SJCRH30 (cell line): ENCODE measurements at places on chromosomes 7 and 10.

DNA sequence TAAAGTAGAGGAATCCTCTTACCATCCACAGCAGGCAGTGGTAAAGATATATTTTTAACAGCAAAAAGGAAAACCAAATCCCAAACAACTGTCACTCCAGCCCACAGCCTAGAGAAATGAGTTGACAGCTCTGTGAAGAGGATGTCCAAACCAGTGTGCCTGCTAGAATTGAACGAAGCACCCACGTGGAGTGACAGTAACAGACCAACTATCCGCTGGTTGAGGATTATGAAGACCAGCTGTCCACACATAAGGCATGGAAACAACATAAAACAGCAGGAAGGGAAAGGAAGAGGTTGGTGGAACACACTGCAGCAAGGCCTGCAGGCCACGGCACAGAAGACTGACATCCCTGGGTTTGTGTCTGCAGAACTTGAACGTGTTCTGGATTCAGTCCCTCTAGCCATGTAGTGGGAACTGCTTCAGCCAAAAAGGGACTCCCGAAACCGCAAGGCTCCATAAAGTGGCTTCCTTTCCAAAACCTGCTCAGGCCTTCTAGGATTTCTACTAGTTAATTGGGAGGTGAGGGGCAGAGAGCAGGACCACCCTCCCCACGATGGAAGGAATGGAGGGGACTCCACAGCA is 324.4 kb downstream of the BICC1 start:
- no peak overlapping the region for H3K4me3 ChIP-seq
- peak; percentile 14 for DNase-seq
- no peaks in the 10 kb centered on the region for H3K36me3 ChIP-seq
- H3K4me1 ChIP-seq, result no peaks in the 10 kb centered on the region

GRCh38 chr10:132457328-132458070 is 60.5 kb downstream of the PWWP2B start:
- no peak overlapping the region for H3K27ac ChIP-seq
- no peak overlapping the region for H3K4me3 ChIP-seq
- DNase-seq, result no peak

- DNase-seq, result no peak
- no peaks in the 10 kb centered on the region for H3K27me3 ChIP-seq
- no peaks in the 10 kb centered on the region for H3K36me3 ChIP-seq
- no peaks in the 10 kb centered on the region for H3K4me1 ChIP-seq
- H3K27ac ChIP-seq, result no peak overlapping the region
- no peak overlapping the region for H3K4me3 ChIP-seq
These were observed 104.5 kb downstream of the GRID1 start for GRCh38 chr10:86261941-86262687.

DNA sequence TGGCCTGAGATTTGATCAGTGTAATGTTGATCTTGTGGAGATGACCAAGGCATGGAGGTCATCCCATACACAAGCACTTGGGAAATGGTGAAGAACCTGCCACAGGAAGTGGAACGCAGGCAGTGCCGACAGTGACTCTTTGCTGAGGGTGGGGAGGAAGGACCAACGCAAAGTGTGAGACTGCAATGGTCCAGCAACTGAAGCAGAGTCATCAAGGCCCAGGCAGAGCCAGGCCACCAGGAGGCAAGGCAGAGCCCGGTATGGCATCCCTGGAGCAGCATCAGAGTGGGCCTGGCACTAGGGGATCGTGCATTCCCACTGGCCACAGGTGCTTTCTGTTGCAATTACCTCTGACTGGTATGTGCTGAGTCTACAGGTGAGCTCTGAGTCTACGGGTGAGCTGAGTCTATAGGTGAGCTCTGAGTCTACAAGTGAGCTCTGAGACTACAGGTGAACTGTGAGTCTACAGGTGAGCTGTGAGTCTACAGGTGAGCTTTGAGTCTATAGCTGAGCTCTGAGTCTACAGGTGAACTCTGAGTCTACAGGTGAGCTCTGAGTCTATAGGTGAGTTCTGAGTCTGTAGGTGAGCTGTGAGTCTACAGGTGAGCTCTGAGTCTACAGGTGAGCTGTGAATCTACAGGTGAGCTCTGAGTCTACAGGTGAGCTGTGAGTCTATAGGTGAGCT is 132.9 kb downstream of the KLF6 start:
- no peak overlapping the region for H3K4me3 ChIP-seq
- H3K27ac ChIP-seq, result no peak overlapping the region
- no peak for DNase-seq

- H3K4me1 ChIP-seq, result peaks cover 11% of the 10 kb centered on the region
- H3K4me3 ChIP-seq, result no peak overlapping the region
- H3K27me3 ChIP-seq, result no peaks in the 10 kb centered on the region
- DNase-seq, result peak; percentile 53
- no peak overlapping the region for H3K27ac ChIP-seq
These were observed 128.1 kb upstream of the FAM20C start for GRCh38 chr7:64098-64915.

GRCh38 chr10:7956508-7956907 is 98.0 kb upstream of the GATA3 start:
- no peaks in the 10 kb centered on the region for H3K4me1 ChIP-seq
- H3K4me3 ChIP-seq, result no peak overlapping the region
- no peaks in the 10 kb centered on the region for H3K27me3 ChIP-seq
- H3K27ac ChIP-seq, result no peak overlapping the region

- DNase-seq, result no peak
- no peak overlapping the region; the same call in 1 of the 2 replicates for H3K27ac ChIP-seq
- no peak overlapping the region for H3K4me3 ChIP-seq
- H3K27me3 ChIP-seq, result no peaks in the 10 kb centered on the region
- peaks cover 4% of the 10 kb centered on the region for H3K4me1 ChIP-seq
These were observed 151.5 kb downstream of the KIF20B start for GRCh38 chr10:89852872-89853271.

- DNase-seq, result no peak
- no peaks in the 10 kb centered on the region for H3K36me3 ChIP-seq
- no peak overlapping the region for H3K27ac ChIP-seq
- H3K27me3 ChIP-seq, result no peaks in the 10 kb centered on the region
These were observed 26.4 kb upstream of the SRGN start for GRCh38 chr10:69061305-69062161.

DNA sequence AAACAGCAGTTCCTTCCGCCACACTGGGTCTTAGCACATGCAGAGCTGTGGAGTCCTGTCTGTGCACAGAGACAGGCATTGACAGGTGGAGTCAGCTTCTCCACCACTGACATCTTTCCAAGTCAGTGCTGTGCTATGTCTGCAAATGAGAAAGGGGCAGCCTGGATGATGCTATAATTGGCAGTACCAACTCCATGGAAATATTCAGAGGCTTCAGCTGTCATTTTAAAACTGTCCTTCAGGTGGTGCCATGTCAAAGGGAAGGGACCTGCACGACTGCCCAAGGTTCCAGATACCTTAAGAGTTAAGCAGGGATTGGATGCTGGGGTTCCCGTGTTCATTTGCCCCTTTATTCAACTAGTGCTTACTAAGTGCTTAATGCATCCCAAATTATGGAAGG is 258.0 kb upstream of the PRKCQ start:
- H3K27ac ChIP-seq, result no peak overlapping the region
- no peak overlapping the region for H3K4me3 ChIP-seq
- H3K36me3 ChIP-seq, result no peaks in the 10 kb centered on the region
- no peaks in the 10 kb centered on the region for H3K27me3 ChIP-seq
- H3K4me1 ChIP-seq, result no peaks in the 10 kb centered on the region

- H3K4me3 ChIP-seq, result no peak overlapping the region
- H3K36me3 ChIP-seq, result no peaks in the 10 kb centered on the region
- DNase-seq, result no peak
- H3K4me1 ChIP-seq, result no peaks in the 10 kb centered on the region
- H3K27ac ChIP-seq, result no peak overlapping the region
These were observed 31.2 kb downstream of the TBXAS1 start for GRCh38 chr7:139860090-139860775.

DNA sequence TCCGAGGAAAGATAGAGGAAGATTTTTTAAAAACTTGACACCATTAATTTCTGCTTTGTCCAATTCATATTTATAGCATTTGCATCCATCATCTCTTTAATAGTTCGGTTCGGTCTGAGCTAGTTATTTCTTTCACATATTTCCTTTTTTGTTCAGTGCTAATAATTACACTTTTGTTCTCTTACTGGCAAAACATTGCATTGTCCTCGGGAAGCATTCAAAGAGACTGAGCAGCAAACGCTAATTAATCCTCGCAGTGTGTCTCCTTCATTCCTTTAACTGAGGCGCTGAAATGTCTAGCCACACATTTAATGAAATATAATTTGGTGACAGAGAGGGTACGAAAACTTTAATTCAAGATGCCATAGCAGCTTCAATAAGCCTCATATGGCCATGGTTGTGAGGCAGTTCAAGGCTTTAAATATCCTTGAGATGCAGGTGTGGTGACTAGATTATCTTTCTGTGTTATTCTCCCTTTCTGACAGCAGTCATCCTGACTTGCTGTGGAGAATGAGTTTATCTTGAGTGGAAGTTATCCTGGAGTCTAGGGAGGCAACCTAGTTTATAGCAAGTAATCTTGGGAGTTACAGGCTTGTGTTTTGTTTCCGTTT is 431.4 kb downstream of the SDK1 start:
- peaks cover 10% of the 10 kb centered on the region for H3K4me1 ChIP-seq
- H3K36me3 ChIP-seq, result no peaks in the 10 kb centered on the region
- H3K4me3 ChIP-seq, result no peak overlapping the region
- no peak overlapping the region for H3K27ac ChIP-seq
- no peaks in the 10 kb centered on the region for H3K27me3 ChIP-seq

- no peak overlapping the region for H3K4me3 ChIP-seq
- no peak for DNase-seq
- H3K4me1 ChIP-seq, result no peaks in the 10 kb centered on the region
- no peaks in the 10 kb centered on the region for H3K27me3 ChIP-seq
- no peaks in the 10 kb centered on the region for H3K36me3 ChIP-seq
These were observed 20.4 kb downstream of the CCDC71L start for GRCh38 chr7:106640368-106641141.

DNA sequence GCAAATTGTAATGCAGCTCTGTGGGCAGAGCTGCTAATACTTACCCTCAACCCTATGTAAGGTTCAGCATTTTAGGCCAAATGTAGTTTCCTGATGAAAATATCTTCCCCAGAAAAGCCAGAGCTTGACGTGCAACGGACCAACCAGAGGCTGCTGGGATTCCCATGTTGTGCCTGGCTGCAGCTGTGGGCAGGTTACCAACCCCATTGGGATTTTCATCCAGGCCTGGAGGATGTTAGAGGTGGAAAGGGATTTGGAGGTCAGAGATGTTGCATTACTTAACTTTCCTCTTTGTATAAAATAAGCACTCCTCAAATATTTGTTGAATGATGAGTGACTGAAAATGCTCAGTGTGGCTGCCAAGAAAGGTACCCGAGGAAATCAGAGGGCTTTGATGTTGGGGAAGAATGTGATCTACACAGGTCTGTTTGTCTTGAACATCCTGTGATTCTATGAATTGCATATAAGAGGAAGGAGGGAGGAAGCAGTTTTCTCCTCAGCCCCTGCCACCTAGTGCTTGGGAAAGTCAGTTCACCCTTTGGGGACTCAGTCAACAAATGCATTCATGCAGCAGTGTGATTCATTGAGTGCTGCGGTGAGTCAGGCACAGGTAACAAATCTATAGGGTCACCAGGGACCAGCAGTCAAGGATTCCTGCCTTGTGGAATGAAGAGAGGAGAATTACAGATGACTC is 487.2 kb downstream of the RPS24 start:
- H3K4me3 ChIP-seq, result no peak overlapping the region
- no peak overlapping the region for H3K27ac ChIP-seq
- H3K27me3 ChIP-seq, result no peaks in the 10 kb centered on the region
- no peaks in the 10 kb centered on the region for H3K4me1 ChIP-seq

GRCh38 chr10:93501650-93502049 is 5.2 kb downstream of the CEP55 start:
- no peak for DNase-seq
- H3K27ac ChIP-seq, result no peak overlapping the region
- H3K27me3 ChIP-seq, result no peaks in the 10 kb centered on the region
- H3K36me3 ChIP-seq, result peaks cover 10% of the 10 kb centered on the region
- H3K4me3 ChIP-seq, result no peak overlapping the region
- H3K4me1 ChIP-seq, result peaks cover 13% of the 10 kb centered on the region

DNA sequence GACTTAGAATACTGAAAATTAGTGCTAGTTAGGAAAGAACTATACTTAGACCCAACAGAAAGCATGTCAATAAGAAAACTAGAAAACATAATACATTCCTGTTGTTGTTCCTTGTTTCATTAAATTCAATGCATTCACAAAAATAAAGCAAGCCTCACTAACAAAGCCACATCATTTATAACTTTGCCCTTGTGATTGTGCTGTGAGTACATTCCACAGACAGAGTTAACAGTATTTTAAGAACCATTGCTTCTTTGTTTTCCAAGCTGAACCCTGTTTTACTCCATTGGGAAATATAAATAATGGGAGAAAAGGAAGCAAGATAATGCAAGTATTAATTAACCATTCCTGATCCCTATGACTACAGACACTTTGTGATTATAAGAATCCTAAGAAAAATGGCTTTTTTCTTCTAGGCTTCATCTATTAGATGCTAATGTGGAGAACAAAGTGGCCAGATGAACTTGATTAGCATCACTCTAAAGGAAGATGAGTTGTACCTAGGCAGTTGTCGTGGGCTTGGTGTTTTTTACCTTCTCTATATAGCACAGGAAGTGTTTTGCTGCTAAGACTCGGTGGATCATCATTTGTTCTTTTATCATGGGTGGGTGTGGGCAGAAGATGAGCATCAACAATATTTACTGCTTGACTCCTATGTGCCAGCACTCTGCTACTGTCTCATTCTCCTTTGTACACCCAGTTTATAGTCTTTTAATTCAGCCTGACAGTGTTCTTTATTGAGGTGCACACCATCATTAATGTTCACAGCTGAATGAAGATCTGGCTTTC is 34.2 kb upstream of the ZNRF2 start:
- no peaks in the 10 kb centered on the region for H3K27me3 ChIP-seq
- no peak for DNase-seq
- H3K27ac ChIP-seq, result no peak overlapping the region
- H3K4me1 ChIP-seq, result peaks cover 32% of the 10 kb centered on the region

GRCh38 chr7:2908103-2908683 is 64.1 kb upstream of the GNA12 start:
- DNase-seq, result no peak
- no peaks in the 10 kb centered on the region for H3K27me3 ChIP-seq
- H3K36me3 ChIP-seq, result no peaks in the 10 kb centered on the region

DNA sequence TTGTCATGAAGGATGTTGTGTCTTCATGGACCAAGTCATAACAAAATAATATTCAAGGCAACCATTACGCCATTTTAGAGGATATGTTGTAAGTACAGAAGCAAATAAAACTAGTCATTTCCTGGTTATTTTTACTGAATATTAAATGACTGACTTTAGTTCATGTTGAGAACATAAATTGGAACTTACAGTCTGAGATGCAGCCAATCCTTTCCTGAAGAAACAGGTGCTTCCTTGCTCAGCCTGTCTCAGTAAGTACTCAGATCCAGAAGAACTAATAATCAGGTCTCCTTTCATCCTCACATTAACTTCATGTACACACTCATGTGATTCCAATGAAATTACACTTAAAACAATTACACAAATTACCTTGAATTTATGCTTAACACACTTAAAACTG is 12.3 kb downstream of the SEMA3A start:
- no peaks in the 10 kb centered on the region for H3K27me3 ChIP-seq
- no peak for DNase-seq
- H3K4me3 ChIP-seq, result no peak overlapping the region
- H3K4me1 ChIP-seq, result no peaks in the 10 kb centered on the region
